Activated CD4-positive, CD25-positive, alpha-beta regulatory T cell treated with anti-CD3 and anti-CD28 coated beads, Interleukin-2, amount 50 U/mL, for 72 hours (primary cell): ENCODE measurements at places on chromosomes 12 and 14.

DNA sequence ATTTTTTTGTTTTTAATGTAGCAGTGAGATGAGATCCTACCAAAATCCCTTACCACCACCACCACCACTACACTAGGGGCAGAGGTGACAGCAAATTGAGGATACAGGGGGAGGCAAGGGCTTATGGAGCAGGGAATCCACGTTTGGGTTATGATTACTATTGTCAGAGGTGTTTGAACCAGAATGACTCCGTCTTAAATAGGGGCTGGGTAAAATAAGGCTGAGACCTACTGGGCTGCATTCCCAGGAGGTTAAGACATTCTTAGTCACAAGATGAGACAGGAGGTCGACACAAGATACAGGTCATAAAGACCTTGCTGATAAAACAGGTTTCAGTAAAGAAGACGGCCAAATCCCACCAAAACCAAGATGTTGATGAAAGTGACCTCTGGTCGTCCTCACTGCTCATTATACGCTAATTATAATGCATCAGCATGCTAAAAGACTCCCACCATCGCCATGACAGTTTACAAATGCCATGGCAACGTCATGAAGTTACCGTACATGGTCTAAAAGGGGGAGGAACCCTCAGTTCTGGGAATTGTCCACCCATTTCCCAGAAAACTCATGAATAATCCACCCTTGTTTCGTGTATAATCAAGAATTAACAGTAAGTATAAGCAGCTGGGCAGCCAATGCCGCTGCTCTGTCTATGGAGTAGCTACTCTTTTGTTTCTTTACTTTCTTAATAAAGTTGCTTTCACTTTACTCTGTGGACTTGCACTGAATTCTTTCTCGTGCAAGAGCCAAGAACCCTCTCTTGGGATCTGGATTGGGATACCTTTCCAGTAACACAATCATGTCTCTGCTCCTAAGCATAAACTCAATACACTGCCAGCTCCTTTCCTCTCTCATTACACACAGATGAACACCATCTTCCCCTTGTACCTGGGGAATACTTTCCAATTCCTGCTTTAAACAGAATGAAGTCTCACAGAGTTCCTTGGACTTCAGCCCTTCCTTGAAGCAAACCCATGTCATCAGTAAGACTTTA, 16.7 kb upstream of the CRY1 start:
- DNase-seq: no peak

- no peak for DNase-seq
Measured at GRCh38 chr12:18578191-18578590, 159.6 kb downstream of the PLCZ1 start.

DNA sequence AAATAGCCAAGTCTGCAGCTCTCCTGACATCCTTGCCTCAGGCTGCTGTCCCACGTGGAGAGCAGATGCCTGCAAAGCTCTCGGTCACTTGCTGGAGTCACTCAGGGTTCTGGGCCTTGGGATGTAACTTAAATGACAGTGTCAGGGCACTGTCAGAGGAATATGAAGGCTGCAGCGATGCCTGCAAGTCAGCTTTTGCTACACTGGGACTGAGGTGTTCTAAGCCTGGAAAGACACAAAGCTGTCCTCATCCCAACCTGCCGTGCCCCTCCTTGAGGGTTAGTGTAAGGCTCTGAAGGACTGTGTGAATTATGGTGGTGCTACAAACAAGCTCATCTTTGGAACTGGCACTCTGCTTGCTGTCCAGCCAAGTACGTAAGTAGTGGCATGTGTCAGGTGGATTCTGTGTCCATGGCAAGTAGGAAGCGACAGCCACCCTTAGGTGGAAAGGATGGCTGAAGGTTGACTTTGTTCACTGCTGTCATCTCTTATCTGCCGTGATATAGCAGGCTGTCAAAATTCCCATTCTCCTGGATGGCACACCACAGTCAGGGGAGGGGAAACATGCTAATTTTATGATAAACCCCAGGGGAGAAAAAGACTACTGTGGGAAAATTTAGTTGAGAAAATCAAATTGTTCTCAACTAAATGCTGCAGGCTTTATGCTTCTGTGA, 79.9 kb downstream of the DAD1 start:
- no peak for DNase-seq

- no peak for DNase-seq
Measured at GRCh38 chr12:44015333-44015941, 179.6 kb downstream of the TMEM117 start.

DNA sequence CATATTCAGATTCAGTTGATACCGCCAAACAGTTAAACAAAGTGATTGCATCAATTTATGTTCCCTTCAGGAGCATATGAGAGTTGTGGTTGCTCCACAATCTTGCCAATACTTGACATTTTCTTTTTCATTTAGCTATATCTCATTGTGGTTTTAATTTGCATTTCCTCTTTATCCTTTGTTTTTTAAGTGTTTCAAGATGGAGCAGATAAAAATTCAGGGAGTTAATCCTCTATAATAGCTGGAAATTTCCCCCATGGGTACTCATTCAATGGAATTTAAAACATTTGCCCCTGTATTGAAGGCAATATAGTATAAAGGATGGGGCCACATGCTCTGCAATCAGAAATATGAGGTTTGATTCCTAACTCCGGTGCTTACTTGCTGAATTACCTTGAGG, 1.1 kb upstream of the EXD2 start:
- DNase-seq: no peak

GRCh38 chr12:1989111-1989510, 15.1 kb downstream of the DCP1B start:
- DNase-seq: no peak

DNA sequence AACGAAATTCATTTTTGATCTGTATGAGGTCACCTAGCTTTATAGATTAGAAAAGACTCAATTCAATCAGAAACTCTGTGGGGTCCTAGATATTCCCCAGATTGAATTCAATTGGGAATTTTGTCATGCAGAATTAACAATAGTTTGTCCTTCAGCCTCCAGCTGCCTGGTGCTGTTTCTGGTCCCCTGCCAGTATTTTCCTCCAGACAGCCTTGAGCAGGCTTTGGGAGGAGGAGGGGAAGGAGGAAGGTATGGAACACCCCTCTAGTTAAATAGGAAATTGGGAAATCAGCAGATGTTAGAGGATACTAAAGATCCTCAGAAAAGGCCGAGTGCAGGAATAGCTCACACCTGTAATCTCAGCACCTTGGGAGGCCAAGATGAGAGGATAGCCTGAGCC, 10.6 kb downstream of the GRIP1 start:
- no peak for DNase-seq

DNA sequence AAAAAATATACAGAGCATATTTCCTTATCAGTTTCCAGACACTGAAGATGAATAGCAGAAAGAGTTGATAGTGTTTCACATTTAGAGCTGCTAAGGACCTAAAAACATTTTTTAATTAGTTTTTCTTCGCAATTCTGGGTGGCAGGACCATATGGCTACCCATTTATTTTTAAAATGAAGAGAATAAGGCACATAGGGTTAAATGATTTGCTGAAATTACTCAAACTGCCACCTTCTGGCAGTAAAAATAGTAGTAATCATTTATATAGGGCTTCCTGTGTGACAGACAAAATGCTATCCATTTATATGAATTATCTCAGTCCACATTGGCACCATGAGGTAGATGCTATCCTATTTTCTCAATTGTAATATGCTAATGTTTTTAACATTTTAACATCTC, 108.6 kb upstream of the CCDC196 start:
- no peak for DNase-seq

GRCh38 chr14:50714450-50715073, 46.5 kb upstream of the SAV1 start:
- no peak for DNase-seq

GRCh38 chr12:19430988-19431387, 8.3 kb upstream of the AEBP2 start:
- no peak for DNase-seq

DNA sequence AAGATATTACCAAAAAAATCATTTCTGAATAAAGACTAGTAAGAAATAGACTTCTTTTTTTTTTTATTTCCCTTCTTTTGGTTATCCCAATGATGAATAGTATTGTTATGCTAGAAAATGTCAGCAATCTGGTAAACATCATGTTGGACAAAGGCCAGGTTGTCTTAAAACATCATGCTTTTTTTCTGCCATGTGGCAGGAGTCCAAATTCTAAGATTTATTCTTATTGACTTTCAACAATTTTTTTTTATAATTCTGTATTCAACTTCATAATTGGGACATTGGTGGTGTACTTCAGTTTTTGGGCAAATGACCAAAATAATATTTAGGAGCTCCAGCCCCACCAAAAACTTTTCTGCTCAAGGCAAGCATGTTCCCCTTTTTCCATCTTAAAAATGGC, 10.5 kb downstream of the DCN start:
- no peak for DNase-seq

GRCh38 chr14:94123296-94123695, 6.1 kb downstream of the IFI27L2 start:
- peak; percentile 13 for DNase-seq

DNA sequence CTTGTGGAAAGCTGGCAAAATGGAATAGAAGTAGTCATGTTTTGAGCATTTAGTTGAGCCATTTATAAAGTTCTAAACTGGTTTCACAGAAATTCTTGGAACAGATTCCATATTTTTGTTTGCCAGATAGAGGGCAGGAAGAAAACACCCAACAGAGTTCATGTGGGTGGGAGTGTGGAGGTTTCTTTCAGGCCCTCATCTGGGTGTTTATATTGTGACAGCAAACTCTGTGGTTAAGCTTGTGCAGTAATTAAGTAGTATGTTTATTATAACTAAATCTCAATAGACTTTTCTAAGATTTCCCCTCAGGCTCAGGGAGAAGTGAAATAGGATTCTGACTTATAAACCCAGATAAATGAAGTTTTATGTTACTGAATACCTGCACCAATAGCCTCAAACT, 57.4 kb downstream of the SPPL3 start:
- no peak for DNase-seq

DNA sequence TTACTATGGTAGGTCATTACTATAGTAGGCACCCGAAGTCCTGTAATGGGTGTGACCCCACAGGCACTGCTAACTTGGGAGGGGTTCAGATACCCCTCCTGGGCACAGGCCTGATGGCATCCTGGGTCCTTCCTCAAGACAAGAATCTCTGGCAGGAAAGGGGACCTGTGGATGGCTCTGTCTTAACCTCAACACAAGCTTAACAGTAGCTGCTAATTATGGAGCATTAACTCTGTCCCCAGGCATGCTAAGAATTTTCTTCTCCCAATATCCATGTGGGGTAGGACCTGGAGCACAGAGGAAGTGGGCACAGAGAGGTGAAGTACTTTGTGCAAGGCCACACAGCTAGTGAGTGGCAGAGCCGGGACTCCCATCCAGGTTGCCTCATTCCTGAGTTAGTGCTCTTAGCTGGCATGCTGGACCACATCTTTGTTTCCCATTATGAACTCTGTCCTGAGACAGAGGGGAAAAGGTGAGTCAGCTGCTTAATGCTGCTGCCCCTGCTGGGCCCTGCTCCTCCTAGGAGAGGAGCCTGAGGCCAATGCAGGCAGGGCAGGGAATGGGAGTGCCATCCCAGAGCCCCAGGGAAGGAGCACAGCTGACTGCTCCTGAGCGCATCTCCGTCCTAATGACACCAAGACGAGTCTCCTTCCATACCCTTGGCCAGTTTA, 32.1 kb downstream of the GALNT16 start:
- DNase-seq: no peak

DNA sequence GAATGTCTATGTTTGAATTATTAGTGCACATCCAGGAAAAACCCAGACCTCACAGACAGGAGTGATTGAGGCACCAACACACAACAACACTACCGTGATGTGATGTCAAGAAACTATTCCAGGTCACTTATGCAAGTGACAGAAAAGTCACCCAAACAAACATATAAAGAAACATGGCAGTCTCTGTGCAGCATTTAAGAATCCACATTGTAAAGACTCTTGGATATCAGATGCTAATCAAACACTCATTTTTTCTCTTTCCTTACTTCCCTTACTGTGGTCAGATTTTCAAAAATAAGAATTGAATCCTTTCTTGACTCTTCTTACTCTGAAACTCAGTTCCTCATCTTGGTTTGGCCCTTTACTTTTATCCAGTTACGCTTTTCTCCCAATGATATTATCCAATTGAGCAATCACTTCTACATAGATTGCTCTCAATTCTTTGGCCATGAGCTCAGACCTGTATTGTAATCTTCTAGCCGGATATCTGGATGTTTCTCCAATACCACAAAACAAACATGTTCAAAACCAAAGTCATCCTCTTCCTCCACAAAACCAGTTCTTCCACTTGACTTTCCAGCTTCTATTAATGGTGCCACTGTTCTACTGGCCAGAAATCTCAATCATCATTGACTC, 115.4 kb downstream of the DUSP6 start:
- DNase-seq: no peak

DNA sequence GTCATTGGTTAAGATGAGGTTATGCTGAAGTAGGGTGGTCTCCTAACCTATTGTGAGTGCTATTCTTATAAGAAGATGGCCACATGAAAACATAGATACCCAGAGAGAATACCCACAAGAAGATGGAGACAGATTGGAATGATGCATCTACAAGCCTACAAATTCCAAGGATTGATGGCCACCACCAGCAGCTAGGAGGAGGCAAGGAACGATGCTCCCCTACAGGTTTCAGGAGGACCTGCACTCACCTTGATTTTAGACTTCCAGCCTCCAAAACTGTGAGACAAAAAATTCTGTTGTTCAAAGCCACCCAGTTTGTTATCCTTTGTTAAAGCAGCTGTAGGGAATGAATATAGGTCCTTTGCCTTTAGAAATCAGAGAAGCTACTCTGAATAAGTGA, 227.4 kb downstream of the NEDD1 start:
- no peak for DNase-seq

GRCh38 chr14:99412117-99413061, 68.3 kb downstream of the SETD3 start:
- no peak for DNase-seq

- DNase-seq: no peak
Measured at GRCh38 chr14:21184254-21184653, 28.4 kb upstream of the OR5AU1 start.

GRCh38 chr14:60621386-60621785, 27.9 kb downstream of the SIX1 start:
- no peak for DNase-seq

- no peak for DNase-seq
Measured at GRCh38 chr14:73176685-73177084, 40.4 kb downstream of the PSEN1 start.

DNA sequence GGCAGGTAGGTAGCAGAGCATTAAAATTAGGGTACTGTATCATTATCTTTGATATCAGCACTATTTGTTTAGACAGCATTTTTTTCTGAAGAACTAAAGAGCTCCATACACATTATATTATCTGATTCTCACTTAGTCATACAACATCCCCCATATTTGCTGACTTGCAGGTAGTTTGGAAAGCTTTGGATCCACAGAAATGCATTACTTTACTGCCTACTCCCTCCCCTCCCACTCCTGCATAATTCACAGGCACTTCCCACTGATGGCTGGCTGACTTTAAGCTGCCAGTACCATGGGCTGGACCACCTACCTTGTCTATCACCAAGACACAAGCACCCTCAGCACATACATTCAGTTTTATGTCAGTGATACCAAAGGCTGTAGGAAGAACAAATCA, 110.4 kb downstream of the SLC8A3 start:
- DNase-seq: no peak

GRCh38 chr14:58864751-58865513, 227.2 kb downstream of the DACT1 start:
- DNase-seq: no peak
